ENCODE measurements at places on chromosomes 7 and 10.

- DNase-seq = no peak
These were observed 261.6 kb downstream of the GPR158 start for GRCh38 chr10:25436431-25436830.

- DNase-seq = peak; percentile 59
These were observed 10.7 kb downstream of the APBB1IP start for GRCh38 chr10:26448706-26449435.

DNA sequence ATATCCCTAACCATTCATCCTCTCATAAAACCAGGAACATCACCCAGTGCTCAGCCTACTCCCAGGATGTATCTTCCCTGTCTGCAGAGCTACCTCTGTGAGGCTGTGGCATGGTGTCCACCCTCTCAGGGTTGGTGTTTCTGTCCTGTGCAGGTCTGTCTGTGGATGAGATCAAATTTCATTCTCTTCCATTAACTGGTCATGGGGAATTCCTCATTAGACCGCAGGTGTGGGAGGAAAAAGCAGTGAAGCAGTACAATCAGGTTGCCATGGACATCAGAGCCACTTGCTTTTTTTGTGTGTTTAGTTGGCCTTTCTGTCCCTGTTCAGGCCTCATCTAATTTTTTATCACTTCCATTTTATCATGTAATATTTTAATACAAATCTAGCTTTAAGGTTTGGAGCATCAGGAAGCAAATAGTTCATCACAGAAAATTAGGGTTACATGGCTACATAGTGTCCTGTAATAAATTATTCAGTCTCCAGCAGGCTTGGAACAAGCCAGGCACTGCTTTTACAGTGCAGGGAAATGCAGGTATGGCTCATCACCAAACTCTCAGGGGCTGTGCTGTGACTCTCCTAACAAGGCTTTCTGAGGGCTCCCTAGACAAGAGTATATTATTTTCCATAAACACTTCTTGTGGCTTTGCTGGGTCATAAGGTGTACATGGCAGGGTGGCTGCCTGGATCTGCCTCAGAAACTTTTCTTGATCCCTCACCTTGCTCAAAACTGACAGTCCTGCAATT is 594.9 kb upstream of the IGFBP3 start:
- no peak for DNase-seq

DNA sequence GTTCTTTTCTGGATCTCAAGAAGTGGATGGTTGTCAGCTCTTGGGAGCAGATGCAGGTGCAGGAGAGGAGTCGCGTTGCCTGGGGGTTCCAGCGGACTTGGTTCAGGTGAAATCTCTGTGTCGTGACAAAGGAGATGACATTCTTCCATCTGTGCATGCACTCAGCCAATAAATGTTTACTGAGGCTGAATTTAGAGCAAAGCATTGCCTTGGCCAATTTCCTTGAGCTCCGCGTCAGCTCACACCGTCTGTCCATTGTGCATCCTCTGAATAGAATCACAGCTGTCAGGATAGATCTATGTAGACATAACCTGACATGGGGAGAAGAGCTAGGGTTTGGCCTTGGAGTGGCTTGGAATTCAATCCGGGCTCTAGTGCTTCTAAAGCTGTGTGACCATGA is 343.7 kb downstream of the GLRX3 start:
- no peak for DNase-seq

GRCh38 chr7:116271161-116271913 is 61.0 kb downstream of the TES start:
- DNase-seq = no peak

GRCh38 chr7:44291733-44292419 is 33.5 kb downstream of the CAMK2B start:
- DNase-seq = no peak

DNA sequence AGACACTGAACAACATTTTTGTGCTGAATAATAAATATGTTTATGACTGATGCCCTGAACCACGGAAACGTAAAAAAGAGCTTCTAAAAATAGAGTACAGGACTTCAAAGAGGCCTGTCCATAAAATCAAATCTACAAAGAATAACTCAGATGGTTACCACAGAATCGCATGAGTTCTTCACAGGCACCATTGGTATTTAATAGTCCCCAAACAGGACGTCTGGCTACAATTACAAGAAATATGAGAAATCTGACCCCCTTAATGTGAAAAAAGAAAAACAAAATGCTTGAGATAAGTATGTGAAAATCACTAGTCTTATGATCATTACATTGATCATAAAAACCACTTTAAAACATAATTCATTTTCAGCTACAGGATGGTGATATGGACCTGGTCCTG is 20.8 kb downstream of the CYTH3 start:
- no peak for DNase-seq

- no peak for DNase-seq
These were observed 352.3 kb downstream of the ELMO1 start for GRCh38 chr7:37096341-37096740.

- no peak for DNase-seq
These were observed 6.9 kb downstream of the PILRA start for GRCh38 chr7:100380196-100380595.

- no peak for DNase-seq
These were observed 47.7 kb downstream of the ZCCHC24 start for GRCh38 chr10:79397575-79398303.

GRCh38 chr7:64541438-64542359 is 21.2 kb downstream of the ZNF680 start:
- DNase-seq = no peak

DNA sequence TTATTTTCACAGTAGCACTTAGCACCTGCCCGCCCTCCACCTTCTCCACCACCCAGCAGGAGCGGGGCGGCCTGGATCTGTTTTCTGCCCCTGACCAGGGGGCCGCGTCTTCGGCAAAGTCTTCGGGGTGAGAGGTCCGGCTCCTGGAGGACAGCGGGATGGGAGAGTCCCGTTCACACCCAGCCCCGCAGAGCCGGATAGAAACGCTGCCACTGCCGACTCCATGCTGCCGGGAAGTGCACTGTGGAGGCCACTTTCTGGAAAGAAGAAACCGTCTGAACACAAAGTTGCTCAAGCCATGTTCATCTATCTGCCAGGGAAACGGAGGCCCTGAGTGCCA is 14.5 kb upstream of the ZNF273 start:
- DNase-seq = no peak

GRCh38 chr7:85521108-85521694 is 334.3 kb upstream of the SEMA3D start:
- DNase-seq = no peak

GRCh38 chr10:83078160-83078559 is 1061.1 kb upstream of the GHITM start:
- no peak for DNase-seq

DNA sequence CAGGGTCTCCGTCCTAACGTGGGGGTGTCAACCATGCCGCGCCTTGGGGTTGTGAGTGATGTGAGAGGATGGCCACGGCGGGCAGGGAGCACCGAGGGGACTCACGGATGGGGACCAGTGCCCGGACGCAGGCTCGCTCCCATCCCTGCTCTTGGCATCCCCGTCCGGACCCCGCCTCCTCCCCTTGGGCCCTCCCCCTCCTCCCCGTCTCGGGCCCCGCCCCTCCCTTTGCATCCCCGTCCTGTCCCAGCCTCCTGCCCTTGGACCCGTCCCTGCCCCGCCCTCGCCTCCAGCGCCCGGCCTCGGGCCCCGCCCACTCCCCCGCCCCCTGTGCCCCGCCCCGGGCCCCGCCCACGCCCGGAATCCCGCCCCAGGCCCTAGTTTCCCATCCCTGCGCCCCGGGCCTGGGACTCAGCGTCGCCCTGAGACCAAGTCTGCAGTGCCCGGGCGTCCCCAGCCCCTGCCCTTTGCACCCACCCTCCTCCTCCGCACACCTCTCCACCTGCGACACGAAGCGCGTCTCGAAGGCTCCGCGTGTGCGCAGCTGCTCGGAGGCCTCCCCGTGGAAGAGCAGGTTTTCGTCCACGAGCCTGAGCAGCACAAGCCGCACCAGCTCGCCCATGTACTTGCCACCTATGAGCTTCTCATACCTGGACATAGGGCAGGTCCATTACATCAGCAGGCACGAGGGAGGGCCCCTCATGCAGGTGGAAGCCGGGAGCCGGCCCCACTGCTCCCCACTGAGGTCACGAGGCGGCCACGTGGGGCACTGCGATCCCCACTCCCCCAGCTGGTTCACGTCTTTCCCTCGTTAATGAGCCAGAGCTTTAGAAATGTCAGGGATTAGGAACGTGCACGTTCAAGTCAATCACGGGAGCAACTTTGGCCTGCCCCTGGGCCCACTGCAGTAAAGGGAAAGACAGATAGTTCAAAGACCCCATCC is 5.1 kb upstream of the MYL7 start:
- peak; percentile 51 for DNase-seq

DNA sequence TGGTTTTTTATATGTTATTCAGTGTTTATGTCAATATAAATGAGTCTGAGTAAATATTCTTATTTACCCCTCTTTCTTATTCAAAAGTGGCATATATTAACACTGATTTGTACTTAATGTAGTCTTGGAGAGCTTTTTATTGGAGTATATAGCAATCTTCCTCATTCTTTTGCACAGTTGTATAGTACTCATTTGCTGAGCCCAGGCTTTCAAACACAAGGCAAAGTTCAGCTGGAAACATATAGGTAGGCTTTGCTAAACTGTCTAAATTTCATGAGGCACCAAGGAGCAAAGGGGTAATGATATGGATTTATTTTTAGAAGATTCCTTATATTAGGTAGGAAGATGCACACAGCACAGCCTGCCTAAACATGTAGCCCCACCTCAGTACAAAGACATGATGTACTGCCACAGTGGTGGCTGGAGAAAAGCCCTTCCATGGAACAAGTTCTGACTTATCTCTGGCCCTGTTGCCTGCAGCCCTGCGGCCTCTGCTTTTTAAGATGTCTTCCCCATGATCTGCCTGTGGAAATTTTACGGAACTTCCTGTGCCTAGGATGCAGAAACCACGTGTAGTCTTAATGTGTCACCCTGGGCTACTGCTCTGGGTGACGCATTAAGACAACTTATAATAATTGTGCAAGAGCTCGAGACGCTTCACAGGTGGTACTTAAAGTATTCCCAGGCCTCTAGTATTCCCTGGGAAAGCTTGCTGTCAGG is 9.6 kb upstream of the PDCD4 start:
- DNase-seq = no peak

GRCh38 chr7:41975849-41976248 is 261.2 kb downstream of the GLI3 start:
- no peak for DNase-seq

DNA sequence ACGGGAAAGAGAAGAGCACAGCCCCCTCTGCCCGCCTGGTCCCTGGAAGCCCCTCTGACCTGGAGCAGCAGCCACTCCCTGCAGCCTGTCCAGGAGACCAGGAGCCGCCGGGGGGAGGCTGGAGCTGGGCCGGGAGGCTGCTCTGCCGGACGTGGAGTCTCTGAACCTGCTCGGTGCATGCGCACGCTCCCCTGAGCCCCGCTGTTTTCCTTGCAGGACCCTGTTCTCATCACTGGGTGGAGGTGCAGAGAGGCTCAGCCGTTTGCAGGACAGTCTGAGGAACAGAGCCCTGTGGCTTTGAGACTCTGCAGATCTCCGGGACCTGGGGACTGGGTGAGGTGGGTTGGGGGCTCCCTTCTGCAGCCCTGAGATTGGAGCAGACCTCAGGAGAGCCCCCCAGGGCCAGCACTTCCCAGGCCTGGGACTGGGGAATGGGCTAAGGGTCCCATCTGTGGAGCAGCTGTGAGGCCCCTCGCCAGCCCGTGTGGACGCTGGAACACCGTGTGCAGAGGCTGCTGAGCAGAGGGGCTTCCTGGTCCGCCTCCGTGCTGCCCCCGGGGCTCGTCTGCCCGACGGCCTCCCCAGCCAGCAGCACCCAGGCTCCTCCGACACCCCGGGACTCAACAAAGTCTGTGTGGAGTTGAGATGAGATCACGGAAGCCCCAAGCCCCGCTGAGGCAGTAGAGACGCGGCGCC is 48.5 kb upstream of the ADGRA1 start:
- DNase-seq = no peak

DNA sequence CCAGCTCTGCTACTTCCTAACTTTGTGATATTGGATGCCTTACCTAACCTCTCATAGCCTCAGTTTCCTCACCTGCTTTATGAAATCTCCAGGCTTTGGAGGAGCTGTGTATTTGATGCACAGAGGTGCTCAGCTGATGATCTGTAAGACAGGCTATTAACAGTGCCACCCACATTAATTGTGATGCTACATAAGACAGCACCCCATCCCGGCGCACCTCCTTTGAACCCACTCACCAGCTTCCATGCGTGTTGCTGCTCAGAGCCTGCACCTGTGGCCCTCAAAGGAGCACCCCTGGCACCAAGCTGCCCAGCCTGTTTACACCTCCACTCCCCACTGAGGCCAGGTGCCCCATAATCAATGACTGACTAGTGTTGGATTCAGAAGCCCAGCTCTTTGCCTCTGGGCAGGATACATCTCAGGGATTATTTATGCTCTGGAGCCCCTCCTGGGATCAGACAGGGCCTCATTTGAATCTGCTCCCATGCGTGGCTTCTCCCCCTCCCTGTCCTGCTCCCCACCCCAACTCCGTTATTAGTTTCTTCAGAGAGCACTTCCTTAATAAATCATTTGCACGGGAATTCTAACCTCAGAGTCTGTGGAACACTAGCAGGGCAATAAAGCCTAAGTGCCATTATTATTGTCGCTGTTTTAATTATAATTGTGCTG is 87.7 kb downstream of the GFRA1 start:
- DNase-seq = no peak

- DNase-seq = no peak
These were observed 306.9 kb downstream of the ELMO1 start for GRCh38 chr7:37141742-37142141.

DNA sequence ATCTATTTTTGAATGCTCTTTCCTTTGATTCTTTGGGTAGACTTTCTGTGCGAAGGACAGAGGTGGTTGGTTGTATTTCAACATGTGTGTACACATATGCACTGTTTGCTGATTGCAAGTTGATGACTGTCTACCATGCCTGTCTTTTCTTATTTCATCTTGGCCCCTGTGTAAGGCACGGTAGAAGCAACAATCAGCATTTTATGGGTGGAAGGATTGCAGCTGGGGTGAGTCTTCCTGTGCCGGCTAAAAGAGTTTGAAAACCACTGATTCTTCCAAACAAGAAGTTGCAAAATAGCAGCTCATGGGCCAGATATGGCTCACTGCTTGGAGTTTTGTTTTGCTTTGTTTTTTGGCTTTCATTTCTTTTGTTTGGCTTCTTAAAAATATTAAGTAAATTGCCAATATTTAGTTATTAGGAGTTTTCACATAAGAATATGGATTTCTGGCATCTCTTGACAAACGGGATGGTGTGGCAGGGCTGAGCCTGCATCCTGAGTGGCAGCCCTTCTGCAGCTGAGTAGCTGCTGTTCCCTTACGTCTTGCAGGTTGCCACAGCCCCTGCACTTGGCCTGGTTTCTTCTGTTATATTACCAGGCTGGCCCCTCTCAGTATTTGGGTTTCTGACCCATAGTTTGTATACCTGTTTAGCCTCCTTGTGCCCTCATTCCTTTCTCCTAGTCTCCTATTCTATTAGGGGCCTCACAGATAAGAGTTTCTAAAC is 7.2 kb downstream of the ZNF862 start:
- DNase-seq = no peak

- DNase-seq = peak; percentile 68
These were observed 635 bp downstream of the NUP205 start for GRCh38 chr7:135558337-135558767.

Measured in activated naive CD4-positive, alpha-beta T cell treated with Interleukin-2 at 50 U/mL for 16 hours (primary cell).